Ecto neural progenitor cell (in vitro differentiated cells): ENCODE measurements at places on chromosomes 2 and 18.

DNA sequence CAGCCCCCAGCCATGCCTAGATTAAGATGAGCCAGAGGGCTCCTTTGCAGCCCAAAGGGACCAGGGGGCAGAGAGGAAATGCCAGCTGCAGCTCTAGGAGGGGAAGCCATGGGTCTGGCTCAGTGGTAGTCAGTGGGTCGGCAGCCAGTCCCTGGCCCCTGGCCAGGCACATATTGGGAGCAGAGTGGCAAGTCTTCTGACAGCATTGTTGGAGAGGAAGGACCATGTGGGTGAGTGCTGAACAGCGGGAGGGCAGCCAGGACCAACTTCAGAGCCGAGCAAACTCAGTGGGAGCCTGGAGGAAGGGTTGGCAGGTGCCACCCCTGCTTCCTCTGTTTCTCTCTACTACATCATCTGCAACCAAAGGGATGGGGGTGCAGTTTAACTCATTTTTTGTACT lies 140.5 kb upstream of the PELI1 start:
- no peak for DNase-seq

- DNase-seq = no peak
These were observed 488.0 kb downstream of the EIPR1 start for GRCh38 chr2:2889646-2890045.

GRCh38 chr18:58631301-58631700 lies 2.4 kb upstream of the ALPK2 start:
- no peak for DNase-seq

- no peak for DNase-seq
These were observed 27.5 kb upstream of the CAB39 start for GRCh38 chr2:230685178-230685577.

DNA sequence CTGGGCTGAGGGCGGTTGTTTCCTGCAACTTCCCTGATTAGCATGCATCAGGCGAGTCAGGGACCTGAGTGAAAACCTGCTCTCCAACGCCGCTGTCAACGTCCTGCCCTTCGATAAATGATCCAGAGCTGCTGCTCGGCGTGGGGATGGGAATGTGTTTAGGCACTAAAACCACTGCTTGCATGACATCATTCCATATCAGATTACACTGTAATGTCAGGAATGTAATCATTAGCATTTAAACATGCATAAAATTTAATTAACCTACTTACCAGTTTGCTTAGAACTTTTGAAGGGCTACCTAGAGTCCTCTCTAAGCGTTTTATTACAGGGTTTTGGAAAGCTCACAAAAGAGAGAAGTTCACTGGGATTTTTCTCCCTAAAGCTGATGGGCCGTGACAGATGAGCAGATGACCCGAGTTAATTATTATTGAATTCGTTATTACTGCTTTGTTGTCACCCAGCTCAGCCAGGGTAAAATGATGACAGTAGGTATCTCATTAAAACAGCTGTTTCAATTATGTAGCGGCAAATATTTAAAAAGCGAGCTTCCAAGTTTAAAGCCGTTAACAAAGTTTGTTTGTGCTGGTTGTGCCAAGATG lies 685.6 kb upstream of the SALL3 start:
- DNase-seq = no peak

GRCh38 chr18:24083550-24083949 lies 55.3 kb upstream of the CABYR start:
- DNase-seq = no peak

DNA sequence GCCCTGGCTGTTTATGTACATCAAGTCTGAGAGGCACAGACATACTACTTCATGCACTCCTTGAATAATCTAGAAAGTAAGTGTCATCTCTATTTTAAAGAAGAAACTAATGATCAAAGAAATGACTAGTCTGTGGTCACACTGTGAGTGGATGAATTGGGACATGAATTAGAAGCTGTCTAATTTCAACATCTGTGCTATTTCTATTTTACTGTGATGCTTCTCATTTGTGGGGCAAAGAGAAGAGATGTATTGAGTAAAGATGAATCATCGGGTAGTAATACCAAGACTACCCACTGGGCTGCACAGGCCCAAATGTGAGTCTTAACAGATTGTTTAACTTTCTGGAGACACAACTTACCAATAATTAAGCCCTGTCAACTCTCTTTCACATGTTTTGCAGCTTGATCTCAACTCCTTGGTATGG lies 42.4 kb upstream of the MTIF2 start:
- no peak for DNase-seq

GRCh38 chr2:74072565-74072964 lies 75.1 kb downstream of the BOLA3 start:
- no peak for DNase-seq

GRCh38 chr2:237935740-237936452 lies 30.9 kb upstream of the UBE2F start:
- no peak for DNase-seq

DNA sequence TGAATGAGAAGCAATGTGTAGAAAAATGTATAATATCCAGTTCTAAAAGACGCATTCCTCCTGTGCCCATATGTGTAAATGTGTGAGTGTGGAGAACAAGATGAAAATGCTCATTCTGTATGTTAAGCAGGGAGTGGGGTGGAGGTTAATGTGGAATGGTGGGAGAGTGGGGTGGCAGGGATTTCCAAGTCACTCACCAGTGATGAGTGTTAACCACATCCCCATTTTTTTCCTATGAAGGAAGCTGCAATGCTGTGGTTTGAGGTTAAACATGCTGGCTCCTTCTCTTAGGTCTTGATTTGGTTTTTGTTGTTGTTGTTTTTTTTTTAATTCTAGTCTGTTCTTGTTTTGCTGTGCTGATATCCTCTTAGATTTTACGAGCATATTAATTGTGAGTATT lies 169.4 kb downstream of the NEDD4L start:
- no peak for DNase-seq

DNA sequence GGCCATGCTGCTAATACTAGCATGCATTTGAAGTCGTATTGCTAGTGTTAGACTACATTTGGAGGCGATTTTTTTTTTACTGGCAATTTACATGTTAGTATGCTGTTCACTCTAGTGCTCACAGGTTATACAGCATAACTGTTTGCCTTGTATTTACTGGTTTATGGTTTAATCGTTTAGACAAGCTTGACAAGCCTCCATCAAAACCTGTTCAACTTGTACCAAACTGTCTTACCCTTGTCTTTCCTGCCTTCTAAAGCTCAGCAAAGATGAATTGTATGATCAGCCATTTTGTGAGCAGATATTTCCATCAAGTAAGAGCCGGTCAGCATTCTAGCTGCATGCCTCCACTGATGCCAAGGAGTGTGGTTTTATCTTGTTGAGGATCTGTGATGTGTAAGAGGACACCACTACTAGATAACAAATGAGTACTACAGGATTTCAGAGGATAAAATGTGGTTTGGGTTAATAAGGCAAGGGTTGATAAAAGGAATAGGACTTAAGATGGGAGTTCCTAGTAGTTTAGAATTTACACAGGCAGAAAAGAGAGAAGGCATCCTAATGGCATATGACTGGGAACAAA lies 68.4 kb upstream of the ITM2C start:
- DNase-seq = no peak

DNA sequence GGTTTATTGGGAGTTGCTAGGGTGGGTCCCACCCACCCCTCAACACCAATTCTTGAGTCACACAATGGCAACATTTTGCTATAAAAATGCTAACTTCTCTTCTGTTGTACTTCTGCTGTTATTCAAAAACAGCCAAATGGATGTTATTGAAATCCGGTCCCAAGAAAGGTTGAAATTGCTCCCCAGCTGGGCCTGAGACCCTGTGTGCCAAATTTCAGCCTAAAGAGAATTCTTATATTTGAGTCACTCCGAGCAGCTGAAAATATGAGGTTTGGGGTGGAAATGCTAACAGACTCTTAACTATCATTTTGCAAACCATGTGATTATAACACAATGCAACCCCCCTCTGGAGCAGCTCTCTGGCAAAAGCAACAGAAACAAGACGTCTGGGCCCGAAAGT lies 27.0 kb upstream of the ACVR1 start:
- no peak for DNase-seq

DNA sequence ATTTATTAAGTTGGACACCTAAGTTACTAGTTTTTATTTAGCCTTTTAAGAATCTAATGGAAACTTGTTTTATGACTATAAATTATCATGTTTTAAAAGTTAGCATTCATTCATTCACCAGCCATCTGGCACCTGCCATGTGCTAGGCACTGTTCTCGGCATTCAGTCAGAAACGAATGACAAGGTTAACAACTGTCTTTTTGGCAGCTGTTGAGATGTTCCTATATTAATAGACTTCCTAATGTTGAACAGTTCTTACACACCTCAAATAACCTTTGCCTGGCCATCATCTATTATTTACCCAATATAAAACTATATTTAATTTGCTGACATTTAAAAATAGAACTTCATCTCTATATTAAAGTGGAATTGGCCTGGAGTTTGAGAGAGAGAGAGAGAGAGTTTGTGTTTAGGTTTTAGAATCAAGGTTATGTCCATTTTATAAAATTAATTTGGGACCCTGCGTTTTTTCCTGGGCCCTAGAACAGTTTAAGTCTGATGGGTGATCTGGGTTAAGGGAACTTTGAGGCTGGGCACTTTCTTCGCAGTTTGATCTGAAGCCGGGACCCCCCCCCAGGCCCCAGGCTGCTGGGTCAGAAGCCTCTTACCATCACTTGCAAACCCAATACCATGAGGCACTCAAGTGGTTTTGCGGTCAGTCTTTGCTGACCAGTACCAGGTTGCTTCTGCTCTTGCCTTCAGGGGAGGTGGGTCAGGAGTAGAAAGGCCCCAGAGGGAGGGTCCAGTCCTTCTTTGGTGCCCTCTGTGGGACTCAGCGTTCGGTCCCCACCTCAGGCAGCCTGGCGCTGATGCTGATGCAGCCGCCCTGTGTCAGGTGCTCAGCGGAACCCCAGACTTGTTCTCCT lies 48.3 kb upstream of the ASB1 start:
- DNase-seq = no peak

DNA sequence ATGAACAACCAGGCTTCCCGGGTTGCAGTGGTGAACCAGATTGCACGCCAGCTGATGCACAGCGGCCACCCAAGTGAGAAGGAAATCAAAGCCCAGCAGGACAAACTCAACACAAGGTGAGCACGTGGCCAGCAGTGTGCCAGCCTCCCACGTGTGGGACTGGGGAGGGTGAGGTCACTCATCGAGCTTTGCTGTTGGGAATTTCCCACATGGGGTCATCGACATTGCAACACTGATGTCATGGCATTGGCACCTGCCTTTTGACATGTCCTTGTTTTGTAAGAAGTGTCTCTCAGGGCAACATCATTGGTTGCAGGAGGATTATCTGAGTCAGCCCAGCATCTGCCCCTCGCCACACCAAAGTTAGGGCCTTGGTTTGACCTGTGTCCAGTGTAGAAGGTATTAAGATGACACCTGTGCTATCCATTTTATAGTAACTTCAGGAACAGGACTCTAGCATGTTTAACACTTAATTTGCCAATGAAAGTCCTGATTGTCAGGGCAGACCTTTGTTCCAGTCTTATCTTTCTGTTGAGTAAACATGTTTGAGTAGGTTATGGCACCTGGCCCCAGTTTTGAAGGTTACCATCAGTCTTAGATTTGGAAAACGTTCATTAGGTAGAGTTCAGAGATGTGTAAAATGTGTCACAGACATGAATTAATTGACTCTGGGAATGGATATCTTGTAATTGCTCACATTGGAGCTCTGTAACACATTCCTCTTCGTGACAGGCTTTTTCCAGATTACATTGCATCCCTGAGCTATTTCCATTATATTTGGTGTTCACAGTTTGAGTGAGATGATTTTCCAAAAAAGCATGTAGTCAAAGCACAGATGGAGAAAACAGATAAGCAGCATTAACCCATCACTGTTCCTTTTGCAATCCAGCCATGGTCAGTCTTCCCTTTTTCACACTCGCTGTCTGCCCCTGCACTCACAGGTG lies 93.3 kb upstream of the EML6 start:
- DNase-seq = no peak
